Stimulated activated CD4-positive, alpha-beta T cell treated with anti-CD3 and anti-CD28 coated beads, Interleukin-1b, Interleukin-23, amount 100 ng/mL, for 1 hour (primary cell): ENCODE measurements at places on chromosomes 16 and 17.

DNA sequence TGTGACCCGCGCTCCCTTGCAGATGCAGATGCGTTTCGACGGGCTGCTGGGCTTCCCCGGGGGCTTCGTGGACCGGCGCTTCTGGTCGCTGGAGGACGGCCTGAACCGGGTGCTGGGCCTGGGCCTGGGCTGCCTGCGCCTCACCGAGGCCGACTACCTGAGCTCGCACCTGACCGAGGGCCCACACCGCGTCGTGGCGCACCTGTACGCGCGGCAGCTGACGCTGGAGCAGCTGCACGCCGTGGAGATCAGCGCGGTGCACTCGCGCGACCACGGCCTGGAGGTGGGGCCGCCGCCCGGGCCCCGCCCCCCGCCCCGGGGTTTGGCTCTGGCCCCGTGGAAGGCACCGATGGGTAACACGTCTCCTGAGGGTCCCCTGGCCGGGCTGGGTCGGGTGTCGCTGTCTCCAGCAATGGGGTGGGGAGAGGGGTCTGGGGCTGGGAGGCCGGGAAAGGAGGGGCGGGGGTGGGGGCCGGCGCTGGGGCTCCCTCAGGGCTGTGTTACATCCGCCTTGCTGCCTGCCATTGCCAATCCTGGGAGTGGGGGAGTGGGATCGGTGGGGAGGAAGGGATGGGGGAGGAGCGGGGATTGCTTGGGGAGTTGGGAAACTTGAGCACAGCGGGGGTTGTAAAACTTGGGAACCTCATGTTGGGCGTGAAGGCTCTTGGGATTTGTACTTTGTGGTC, 737 bp downstream of the NUDT16L1 start:
- peak; percentile 14 for DNase-seq

GRCh38 chr17:67203818-67204217, 41.2 kb downstream of the HELZ start:
- no peak for DNase-seq

DNA sequence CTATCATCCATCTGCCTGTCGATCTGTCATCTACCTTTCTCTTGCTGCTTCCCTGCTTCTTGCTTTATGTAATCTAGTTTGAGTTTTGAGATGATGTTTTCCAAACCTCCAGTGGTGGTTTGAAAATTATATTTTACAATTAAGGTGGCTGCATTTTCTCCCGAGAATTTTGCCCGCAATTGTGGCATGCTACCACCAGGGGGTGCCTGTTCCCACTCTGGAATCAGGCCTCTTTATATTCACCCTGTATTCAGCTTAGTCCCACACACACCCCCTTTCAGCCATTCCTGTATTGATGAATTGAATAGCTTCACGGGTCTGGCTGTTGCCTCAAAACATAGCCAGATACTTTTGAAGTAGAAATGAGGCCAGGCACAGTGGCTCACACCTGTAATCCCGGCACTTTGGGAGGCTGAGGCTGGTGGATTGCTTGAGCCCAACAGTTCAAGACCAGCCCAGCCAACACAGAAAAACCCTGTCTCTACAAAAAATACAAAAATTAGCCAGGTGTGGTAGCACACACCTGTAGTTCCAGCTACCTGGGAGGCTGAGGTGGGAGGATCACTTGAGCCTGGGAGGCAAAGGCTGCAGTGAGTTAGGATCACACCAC, 3.2 kb downstream of the PRSS22 start:
- no peak for DNase-seq

GRCh38 chr17:2024572-2025219, 438 bp downstream of the RTN4RL1 start:
- DNase-seq, result no peak

DNA sequence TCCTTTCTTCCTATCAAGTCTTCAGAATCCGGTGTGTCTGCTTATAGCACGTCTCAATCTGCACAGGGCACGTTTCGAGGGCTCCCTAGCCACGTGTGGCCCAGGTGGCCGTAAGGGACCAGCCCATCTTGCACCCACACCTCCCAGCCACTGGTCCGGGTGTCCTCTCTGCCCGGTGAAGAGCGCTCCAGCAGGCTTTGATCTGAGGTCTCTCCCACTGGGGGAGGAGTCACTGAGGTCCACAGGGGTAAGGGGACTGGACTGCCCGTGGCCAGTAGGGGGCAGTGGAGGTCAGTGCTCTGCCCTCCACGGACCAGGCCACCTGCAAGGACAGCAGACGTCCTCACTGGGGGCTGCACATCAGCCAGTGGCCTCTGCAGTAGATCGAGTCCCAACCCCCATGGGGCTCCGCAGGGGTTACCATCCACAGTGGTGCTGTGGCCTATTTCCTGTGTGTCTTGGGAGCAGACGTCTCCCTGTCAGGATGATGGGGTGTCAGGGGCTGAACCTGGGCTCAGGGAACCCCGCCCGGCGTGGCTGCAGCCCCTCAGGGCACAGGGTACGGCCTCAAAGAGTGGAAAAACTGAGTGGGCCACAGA, 204.1 kb upstream of the CIBAR2 start:
- no peak for DNase-seq
